ENCODE measurements at places on chromosomes 12 and 14.

GRCh38 chr14:65027127-65027799 lies 40.6 kb downstream of the FNTB start:
- DNase-seq: no peak

GRCh38 chr12:79439175-79439825 lies 251.5 kb downstream of the PAWR start:
- DNase-seq: no peak

DNA sequence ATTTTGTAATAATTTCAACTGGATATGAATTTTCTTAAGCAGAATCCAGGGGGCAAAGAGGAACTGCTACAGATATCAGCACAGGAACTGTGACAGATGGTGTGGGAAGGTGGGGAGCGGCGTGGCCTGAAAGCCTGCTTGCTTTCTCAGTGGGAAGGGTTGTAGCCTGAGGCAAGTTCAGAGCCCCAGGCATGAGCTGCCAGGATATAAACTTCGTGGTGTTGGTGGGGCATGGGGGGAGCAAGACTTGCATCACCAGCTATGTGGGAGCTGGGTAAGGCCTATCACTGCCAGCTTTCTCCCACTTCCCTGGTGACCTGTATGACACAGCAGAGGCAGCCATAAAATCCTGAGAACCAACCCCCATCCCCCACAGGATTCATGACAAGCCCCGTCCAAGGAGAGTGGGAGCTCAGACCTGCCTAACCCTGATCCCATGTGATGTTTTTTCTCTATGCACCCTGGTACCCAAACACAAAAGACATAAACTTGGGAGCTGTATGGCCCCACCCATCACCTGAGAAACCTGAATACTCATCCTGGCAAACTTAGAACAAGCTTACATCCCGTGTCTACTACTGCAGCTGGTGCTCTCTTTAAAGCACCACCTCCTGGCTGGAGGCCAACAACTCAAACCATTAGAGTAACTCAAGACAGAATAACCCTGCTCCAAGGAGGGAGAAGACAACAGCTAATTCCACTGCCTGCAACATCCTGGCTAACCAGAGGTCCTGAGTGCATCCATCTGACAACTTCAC lies 16.5 kb downstream of the CLEC1A start:
- DNase-seq: no peak

DNA sequence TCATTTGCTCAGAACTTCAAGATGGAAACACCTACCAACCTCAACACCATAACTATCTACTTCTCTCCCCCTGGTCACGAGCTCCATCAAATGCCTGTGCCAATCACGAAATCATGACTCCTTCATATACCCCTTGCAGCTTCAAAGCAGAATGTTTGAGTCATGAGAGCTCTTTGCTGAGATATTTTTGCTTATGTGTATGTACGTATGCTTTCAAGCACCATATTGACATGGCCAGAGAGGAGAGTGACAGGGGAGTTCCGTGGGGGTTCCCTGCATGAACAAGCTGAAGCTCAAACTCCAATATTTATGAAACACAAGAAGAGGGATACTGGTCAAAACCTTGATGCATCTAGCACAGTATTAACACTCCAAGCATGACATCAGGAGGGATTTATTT lies 374.4 kb downstream of the DPF3 start:
- DNase-seq: no peak

GRCh38 chr14:99451234-99451633 lies 29.4 kb downstream of the SETD3 start:
- no peak for DNase-seq

DNA sequence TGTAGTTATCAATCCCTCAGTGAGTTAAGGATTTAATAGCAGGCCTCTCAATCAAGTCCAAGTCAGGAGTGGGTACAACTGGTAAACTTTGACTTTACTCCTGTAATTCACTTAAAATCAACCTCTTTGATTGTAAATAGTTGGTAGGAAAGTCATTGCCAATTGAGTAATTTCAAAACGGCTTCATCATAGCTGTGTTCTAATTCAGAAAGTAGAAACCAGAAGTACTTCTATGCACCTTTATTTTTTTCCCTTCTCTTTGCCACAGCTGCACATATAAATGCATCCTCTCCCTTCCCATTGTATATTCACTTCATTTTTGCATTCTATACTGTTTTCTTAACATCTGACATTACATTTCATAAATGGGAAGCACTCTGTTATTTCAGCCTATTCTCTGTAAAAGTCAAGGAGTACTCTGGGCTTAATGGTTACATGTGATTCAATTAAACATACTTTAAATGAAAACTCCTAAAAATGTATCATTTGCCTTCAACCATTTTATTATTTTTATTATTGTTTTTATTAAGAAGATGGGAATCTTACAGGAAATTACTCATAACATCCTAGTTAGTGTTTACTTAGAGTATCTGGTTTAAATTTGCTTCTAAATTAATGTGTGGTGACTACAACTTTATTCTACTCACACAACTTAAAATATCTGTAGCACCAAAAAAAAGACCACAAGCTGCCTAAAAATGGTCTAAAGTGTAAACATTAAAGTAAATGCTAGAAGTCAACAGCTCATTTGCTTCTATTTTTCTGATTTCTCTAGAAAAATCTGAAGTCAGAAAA lies 171.2 kb downstream of the CEP128 start:
- DNase-seq: peak; percentile 26

DNA sequence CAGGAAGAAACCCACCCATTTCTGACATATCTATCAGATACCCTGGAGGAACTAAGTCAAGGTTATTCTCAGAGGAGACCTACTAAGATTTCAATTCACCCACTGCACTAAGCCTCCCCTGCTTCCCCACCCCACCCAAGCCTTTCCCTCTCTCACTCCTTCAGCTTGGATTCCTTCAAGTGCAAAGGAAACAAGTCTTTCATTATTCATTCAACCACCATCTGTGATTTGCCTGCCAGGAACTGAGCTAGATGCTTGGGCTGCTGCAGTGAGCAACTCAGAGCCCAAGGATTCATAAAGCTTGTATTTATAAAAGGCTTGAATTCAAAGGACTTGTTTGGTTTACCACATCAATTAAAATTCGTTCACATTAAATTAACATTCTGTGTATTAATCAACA lies 161.3 kb downstream of the GXYLT1 start:
- DNase-seq: no peak

DNA sequence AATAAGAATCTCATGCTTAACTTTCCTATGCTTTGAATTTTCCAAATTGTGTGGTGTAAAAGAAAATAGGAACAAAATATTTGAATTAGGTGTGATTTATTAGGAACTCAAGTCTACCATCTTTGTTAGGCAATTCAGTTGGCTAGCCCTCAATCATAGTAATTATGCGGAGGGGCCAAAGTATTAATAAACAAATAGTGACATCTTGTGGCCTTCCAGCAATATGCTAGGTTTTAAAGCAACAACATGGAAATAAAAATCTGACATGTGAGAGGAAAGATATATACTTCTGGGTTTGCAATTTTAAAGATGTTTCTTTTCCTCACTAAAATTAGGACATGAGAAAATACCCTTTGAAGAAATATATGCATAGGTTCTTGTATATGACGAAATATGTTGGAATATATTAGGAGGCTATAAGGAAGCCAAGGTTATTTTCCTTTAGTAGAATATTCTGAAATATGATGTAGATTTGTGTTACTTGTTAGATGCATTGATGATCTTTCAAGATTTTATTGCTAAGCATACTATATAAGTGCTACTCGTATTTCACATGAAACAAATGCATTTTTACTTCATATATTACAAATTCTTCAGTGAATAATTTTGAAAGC lies 200.4 kb downstream of the PTPRO start:
- DNase-seq: peak; percentile 60

- DNase-seq: no peak
Observed at GRCh38 chr12:38469715-38470114, 153.1 kb downstream of the ALG10B start.

DNA sequence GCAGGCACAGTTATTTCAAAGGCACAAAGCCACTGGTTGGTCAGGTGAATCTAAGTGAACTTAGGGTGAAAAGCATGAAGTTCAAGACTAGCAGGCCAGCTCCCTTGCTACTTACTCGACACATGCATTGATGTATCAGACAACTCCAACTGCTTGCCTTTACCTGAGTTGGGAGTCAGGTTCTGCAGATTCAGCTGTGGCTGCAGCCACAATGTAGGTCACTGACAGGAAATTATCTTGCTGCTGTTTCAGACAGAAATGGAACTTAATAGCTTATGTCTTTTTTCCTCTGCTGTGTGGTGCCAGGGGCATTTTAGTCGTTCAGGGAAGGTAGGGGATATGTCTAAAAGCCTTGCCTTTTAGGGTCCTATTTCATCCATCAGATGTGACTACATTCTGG lies 125.6 kb upstream of the RPH3A start:
- no peak for DNase-seq

DNA sequence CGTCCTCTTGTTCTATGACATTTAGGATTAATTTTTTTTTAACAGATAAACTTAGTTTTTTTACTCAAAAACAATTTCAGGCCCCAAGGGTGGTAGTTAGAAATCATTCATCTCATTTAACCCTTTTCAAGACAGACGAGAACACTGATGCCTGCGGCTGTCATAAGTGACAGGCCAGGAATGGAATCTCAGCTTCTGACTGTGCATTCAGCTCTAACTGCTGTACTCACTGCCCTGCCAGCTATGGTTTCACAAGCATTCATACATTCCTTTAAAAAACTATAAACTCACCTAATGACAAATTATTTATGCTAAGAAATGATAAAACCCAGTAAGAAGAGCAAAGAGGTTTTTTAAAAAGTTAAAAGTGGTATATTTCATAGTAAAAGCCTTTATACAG lies 8.8 kb downstream of the DENND5B start:
- DNase-seq: peak; percentile 17

DNA sequence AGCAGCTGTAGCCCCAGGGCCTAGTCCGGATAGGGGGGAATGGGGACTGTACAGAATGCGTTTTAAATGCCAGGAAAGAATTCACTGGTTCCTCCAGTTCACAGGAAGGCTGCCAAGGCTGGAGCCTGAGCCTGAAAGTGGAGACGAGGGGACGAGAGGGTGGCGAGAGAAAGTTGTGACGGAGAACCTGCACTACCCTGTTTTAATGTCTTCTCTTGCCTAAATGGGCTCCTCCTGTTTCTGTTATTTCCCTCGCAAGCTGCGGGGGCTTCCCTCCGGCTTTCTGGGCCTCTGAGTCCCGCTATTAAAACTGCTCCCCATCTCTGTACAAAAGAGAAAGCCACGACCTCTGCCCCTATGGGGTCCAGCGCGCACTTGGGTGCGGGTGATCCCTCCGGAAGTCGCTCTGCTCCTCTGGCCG lies 4.5 kb downstream of the C1QL4 start:
- DNase-seq: no peak

DNA sequence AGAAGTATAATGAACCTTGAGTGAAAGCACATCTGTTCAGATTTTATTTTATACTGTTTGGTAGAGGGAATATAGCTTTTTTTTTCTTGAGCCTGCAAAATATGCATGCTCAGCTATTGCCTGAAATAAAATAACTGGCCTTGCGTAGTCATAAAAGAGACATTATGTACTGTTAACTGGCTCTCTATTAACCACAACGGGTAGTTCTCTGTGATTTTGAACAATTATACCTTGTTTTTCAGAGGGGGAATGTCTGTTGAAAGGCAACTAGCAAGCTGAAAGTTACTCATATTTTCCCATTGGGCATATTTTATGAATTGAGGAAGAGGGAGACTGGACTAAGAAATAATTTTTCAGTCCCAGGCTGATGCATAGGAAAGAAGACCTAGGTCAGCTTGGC lies 62.6 kb downstream of the FIGNL2 start:
- DNase-seq: no peak

GRCh38 chr12:118790578-118790977 lies 190.8 kb upstream of the SRRM4 start:
- no peak for DNase-seq

DNA sequence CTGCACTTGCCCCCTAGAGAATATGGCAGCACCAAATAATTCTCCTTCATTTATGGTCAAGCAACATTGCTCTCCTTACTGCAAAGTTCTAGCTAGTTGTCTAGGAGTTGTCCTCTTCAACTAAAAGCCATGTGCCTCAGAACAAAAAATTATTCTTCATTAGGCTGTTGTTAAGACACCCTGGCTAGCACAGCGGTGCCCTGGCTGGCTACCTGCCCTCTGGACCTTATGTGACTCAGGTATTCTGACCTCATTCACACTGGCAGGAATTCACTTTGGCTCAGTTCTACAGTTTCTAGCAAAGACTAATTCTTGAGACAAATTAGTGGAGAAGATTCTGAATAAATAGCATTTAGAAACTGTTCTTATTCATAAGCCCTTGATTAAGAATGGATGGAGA lies 224.4 kb upstream of the KRR1 start:
- no peak for DNase-seq

DNA sequence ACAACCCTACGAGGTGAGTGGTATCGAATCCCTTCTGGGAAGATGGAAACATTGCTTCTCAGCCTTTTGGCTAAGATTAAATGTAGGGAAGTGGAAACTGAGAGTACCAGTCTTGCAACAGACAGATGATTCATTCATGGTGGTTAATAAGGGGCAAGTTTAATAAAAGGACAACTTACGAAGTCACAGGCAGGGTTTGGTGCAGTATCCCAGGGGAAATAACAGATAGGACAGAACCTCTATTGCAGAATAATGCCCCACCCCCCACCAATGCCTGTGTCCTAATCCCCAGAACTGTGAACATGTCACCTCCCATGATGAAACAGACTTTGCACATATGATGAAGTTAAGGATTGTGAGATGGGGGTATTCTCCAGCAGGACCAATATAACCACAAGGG lies 212.5 kb downstream of the TBX5 start:
- DNase-seq: no peak

GRCh38 chr12:97989366-97989940 lies 525.9 kb upstream of the TMPO start:
- no peak for DNase-seq

DNA sequence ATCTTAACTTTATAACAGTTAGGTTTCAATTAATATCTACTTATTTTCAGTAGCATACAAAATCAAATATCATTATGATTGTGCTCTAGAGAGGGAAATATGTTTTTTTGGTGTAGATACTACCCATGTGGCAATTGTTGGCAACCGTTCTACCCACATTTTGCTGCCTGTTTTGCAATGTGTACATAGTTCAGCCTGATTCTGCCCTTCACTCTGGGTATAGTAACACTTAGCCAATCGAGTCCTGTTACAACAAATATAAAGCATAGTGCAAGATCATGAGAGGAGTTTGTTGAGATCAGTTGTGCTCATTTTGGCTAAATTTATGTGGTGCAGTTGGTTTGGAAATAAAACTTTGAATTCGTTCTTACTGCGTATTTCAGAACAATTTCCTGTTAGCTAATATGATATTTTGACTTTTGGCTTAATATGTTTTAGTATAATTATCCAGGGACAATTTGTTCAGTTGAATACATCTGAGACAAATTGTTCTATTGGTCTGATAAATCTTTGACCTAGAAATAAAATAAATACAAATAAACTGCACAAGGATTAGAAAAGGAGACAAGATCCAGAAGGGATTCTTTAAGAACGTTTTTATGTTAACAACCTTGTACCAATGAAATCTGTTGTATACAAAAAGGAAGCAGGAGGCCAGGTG lies 76.9 kb downstream of the ATF7IP start:
- peak; percentile 95 for DNase-seq

- DNase-seq: no peak
Observed at GRCh38 chr14:34220921-34221320, 241.1 kb downstream of the SPTSSA start.

- DNase-seq: no peak
Observed at GRCh38 chr12:59812716-59813115, 216.9 kb downstream of the SLC16A7 start.

Data from fibroblast of gingiva (primary cell).